ENCODE measurements at places on chromosomes 5 and 9.

DNA sequence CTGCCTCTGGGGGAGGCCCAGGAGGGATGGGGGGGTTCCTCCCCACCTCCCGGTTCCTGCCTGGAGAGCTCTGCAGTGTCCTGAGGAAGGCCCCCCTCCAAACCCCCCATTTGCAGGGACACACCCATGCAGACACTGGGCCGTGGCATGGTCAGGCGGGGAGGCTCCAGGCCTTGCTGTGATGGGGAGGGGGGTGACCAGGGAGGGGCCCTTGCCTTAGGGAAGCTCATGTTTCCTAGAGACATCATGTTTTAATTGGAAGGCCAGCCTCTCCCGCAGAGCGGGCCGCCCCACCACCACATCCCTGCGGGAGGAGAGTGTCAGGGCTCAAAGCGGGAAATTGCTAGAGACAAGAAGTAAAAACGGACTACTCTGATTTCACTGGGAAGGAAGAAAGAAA, 12.0 kb downstream of the PRRX2 start:
- no peak for DNase-seq

GRCh38 chr5:82745016-82745415, 332.2 kb downstream of the TMEM167A start:
- no peak for DNase-seq

GRCh38 chr5:146643776-146644175, 127.8 kb upstream of the GPR151 start:
- DNase-seq = no peak

- no peak for DNase-seq
Observed at GRCh38 chr9:77802515-77803293, 154.6 kb upstream of the GNA14 start.

DNA sequence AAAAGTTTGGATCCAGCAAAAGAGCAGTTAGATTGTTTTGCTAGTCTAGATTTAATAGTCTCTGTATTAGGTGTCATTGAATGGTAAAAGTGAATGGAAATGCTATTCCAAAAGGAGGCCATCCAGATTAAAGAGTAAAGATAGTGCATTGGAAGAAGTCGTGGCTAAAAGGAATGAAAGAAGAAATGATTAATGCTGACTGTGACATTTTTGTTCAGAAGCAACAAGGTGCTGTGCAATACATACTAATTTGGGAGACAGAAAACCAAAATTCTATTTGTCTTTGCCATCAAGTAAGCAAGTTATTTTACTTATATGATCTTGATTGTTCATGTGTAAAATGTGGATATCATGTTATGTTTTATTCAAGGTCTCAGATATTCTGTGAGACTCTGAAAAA, 85.1 kb downstream of the GPBP1 start:
- DNase-seq = no peak
